CD8-positive, alpha-beta memory T cell (primary cell): ENCODE measurements at places on chromosomes 6 and 20.

DNA sequence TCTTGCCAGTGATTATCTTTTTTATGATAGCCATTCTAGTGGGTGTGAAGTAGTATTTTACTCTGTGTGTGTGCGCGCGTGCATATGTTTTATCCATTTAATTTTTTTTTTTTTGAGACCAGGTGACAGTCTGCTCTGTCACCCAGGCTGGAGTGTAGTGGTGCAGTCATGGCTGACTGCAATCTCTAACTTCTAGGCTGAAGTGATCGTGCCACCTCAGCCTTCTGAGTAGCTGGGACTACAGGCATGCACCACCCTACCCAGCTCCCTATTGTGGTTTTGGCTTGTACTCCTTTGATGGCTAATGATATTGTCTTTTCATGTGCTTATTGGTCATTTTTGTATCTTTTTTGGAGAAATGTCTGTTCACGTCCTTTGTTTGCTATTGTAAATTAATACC lies 33.3 kb downstream of the ITCH start:
- H3K27ac ChIP-seq, result no peak overlapping the region
- H3K4me1 ChIP-seq, result no peaks in the 10 kb centered on the region
- DNase-seq, result no peak
- H3K27me3 ChIP-seq, result no peaks in the 10 kb centered on the region

DNA sequence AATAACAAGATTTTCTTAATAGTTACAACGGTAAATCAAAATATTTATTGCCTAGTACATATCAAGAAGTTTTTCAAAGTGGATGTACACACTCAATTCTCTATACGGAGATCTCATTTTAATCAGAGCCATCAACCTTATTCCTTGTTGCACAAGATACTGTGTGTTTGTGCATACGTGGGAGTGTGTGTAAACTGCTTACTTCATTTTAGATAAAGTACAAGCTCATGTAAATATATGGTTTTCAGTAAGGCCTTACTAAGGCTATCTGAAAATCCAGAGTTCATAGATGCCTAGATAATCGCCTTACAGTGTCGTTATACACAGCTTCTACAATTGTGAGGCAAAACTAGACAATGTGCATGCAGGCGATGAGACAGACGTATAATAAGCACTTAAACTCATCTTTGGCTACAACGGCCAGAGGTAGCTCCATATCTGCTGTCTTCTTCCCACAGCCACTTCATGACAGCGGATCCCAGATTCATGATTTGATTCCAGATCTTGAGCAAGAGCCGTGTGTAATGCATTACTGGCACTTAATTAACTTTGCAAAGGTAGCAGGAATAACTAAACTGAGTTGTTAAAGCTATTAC lies 2.5 kb downstream of the PERP start:
- H3K36me3 ChIP-seq, result no peaks in the 10 kb centered on the region
- peaks cover 13% of the 10 kb centered on the region for H3K4me1 ChIP-seq
- no peak overlapping the region for H3K27ac ChIP-seq

DNA sequence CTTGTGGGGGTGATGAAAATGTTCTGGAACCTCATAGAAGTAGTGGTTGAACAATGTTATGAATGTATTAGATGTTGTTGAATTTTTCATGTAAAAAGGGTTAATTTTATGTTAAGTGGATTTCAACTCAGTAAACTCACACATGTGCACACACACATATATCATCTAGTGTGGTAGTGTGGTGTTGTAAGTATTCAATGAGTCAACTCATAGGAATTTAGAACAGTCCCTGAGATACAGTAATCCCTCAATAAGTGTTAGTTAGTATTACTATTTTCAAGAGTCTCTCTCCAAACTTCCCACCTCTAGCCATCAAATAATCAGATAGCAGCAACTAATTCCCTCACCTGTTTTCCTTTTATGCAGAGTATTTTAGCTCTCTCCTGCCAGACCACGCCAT lies 563.1 kb upstream of the JARID2 start:
- H3K27ac ChIP-seq, result no peak overlapping the region
- no peak for DNase-seq
- H3K4me3 ChIP-seq, result no peak overlapping the region
- H3K27me3 ChIP-seq, result no peaks in the 10 kb centered on the region
- H3K36me3 ChIP-seq, result no peaks in the 10 kb centered on the region
- H3K4me1 ChIP-seq, result no peaks in the 10 kb centered on the region

DNA sequence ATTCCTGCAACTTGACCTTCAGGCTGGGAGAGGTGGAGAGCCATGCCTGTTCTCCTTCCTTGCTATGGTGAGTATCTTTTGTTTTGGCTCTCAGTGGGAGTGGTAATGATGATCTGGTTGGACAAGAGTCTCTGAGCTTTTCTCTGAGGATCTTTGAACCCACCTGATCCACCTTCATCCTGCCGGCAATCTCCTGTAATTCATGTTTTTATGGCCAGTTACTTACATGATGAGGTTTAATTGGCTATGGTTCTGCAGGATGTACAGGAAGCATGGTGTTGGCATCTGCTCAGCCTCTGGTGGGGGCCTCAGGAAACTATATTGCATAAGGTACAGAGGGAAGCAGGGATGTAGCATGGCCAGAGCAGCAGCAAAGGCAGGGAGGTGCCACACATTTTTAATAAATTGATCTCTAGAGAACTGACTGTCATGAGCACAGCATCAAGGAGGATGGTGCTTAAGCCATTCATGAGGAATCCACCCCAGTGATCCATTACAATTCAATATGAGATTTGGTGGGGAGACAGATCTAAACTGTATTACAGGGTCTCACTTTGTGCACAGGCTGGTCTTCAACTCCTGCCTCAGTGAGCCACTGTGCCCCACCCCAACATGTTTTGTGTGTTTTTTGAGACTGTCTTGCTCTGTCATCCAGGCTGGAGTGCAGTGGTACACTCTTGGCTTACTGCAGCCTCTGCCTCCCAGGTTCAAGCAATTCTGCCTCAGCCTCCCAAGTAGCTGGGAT lies 10.0 kb downstream of the HSPA1B start:
- peak overlapping the region; percentile 73 for H3K4me3 ChIP-seq
- no peak for DNase-seq
- peak overlapping the region; percentile 94 for H3K27ac ChIP-seq
- H3K36me3 ChIP-seq, result peaks cover 33% of the 10 kb centered on the region

DNA sequence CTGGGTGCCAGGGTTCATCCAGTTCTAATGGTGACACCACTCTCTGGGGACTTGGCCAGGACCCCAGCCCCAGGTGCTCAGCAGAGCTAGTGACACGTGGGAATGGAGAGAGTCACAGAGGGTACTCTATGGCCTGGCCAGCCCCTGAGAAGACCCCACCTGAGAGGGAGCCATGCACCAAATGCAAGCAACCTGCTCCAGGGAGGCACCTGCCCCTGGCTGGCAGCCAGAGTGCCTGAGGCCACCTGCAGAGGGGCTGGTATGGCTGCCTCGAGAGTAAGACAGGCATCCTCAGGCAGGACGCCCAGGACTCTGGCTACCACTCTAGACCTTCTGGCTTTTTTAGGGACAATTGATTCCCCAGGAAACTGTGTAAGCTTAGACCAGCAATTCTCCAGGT lies 38.6 kb upstream of the CST7 start:
- H3K27ac ChIP-seq, result no peak overlapping the region
- H3K36me3 ChIP-seq, result no peaks in the 10 kb centered on the region
- no peak overlapping the region for H3K4me3 ChIP-seq

GRCh38 chr20:37007898-37008649 lies 56.6 kb upstream of the SAMHD1 start:
- no peak overlapping the region for H3K27ac ChIP-seq
- H3K36me3 ChIP-seq, result peaks cover 6% of the 10 kb centered on the region
- no peaks in the 10 kb centered on the region for H3K27me3 ChIP-seq
- no peak for DNase-seq
- H3K4me3 ChIP-seq, result no peak overlapping the region
- H3K4me1 ChIP-seq, result peaks cover 11% of the 10 kb centered on the region

DNA sequence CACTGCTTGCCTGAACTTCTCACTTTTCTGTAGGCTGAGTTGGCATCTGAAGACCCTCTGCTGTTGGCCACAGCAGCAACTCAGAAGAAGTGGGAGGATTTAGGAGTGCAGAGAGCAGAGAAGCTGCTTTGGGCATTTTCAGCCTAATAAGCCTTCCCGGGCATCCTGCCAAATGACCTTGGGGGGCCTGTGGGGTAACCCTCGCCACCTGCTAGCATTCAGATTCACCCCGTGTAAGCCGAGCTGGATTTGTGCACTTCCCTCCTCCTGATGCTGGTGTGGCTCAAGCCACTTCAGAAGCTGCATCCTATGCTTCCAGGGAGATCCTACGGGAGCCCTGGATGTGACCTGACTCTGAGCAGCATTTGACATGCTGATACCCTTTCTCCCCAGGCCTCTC lies 114.8 kb downstream of the LRFN2 start:
- H3K36me3 ChIP-seq, result no peaks in the 10 kb centered on the region
- no peaks in the 10 kb centered on the region for H3K27me3 ChIP-seq
- DNase-seq, result no peak
- no peak overlapping the region for H3K27ac ChIP-seq
- H3K4me1 ChIP-seq, result peaks cover 3% of the 10 kb centered on the region

DNA sequence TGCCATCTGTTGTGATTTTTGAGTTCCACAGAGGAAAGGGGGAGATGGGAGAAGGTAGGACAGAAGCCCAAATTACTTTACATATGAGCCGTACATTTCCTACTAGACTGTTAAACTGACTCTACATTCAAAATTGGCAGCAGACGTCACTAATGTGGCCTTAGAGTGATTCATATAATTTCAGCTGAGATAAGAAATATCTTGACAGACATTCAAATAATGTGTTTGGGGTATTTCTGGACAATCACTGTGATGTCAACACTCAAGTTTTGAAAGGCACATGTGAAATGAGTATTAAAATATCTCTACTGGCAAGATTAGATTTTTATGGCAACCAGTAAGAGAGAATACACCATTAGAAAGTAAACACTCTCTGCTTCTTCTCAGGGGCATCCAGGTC lies 104.0 kb downstream of the MTFR2 start:
- H3K4me1 ChIP-seq, result no peaks in the 10 kb centered on the region
- H3K36me3 ChIP-seq, result no peaks in the 10 kb centered on the region
- no peak overlapping the region for H3K27ac ChIP-seq
- H3K27me3 ChIP-seq, result no peaks in the 10 kb centered on the region

- peaks cover 9% of the 10 kb centered on the region for H3K36me3 ChIP-seq
- peaks cover 9% of the 10 kb centered on the region for H3K4me1 ChIP-seq
- no peaks in the 10 kb centered on the region for H3K27me3 ChIP-seq
- H3K4me3 ChIP-seq, result no peak overlapping the region
- no peak overlapping the region for H3K27ac ChIP-seq
Observed at GRCh38 chr20:48705240-48706115, 122.3 kb downstream of the PREX1 start.

DNA sequence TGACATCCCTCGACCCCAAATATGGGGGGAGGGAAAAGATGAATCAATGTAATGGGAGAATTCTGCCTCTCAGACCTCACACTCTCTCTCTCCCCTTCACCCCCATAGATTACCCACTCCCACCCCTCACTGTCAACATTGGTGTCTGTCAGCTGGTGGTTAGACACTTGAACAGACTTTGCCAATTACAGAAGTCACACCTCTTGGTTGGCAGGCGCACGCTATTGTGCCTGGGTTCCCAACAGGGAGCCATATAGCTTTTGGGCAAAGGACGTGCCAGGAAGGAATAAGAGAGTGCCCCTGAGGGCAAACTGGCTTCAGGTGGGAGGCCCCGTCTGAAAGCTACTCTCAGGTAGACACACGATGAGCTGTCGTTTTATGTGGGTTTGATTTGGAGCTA lies 54.1 kb upstream of the FYN start:
- H3K4me3 ChIP-seq, result no peak overlapping the region
- no peak overlapping the region for H3K27ac ChIP-seq
- no peaks in the 10 kb centered on the region for H3K4me1 ChIP-seq
- no peaks in the 10 kb centered on the region for H3K27me3 ChIP-seq
- no peaks in the 10 kb centered on the region for H3K36me3 ChIP-seq

DNA sequence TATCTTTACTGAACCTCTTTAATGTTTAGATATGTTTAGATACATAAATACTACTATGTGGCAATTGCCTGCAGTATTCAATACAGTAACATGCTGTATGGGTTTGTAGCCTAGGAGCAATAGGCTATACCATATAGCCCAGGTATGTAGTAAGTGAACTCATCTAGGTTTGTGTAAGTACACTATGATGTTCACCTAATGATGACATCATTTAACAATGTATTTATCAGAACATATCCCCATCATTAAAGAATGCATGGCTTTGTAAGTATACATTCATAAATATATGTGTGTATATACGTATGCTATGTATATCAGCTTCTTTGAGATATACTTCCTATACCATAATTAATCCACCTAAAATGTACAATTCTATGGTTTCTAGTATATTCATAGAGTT lies 631.2 kb upstream of the MAN1A1 start:
- DNase-seq, result no peak
- H3K27ac ChIP-seq, result no peak overlapping the region
- H3K4me3 ChIP-seq, result no peak overlapping the region
- no peaks in the 10 kb centered on the region for H3K4me1 ChIP-seq
- H3K27me3 ChIP-seq, result no peaks in the 10 kb centered on the region

DNA sequence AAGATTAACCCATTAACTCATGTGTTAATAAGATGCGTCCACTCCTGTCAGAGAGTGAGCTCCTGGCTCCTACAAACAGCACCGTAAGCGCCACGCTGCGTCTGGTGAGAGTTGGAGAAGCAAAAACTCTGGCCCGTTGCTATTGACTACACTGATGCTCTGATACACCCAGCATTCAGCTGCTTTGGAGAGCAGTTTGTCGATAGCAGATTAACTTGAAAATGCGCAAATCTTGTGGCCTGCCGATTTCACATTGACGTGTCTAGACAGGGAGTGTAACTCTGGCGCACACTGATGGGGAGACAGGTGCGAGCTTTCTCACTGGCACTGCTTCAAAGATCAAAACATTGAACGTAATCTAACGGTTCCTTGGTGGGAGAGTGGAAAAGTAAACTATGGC lies 151.7 kb upstream of the RPS6KA2 start:
- DNase-seq, result no peak
- H3K4me3 ChIP-seq, result no peak overlapping the region
- peaks cover 4% of the 10 kb centered on the region for H3K4me1 ChIP-seq
- H3K36me3 ChIP-seq, result no peaks in the 10 kb centered on the region
- no peak overlapping the region for H3K27ac ChIP-seq
- H3K27me3 ChIP-seq, result no peaks in the 10 kb centered on the region

GRCh38 chr6:44590471-44590870 lies 203.0 kb downstream of the CDC5L start:
- H3K27me3 ChIP-seq, result no peaks in the 10 kb centered on the region
- no peak overlapping the region for H3K4me3 ChIP-seq
- no peak for DNase-seq
- H3K36me3 ChIP-seq, result no peaks in the 10 kb centered on the region
- no peak overlapping the region for H3K27ac ChIP-seq

GRCh38 chr6:50821441-50822077 lies 2.9 kb downstream of the TFAP2B start:
- no peak overlapping the region for H3K4me3 ChIP-seq
- DNase-seq, result no peak

DNA sequence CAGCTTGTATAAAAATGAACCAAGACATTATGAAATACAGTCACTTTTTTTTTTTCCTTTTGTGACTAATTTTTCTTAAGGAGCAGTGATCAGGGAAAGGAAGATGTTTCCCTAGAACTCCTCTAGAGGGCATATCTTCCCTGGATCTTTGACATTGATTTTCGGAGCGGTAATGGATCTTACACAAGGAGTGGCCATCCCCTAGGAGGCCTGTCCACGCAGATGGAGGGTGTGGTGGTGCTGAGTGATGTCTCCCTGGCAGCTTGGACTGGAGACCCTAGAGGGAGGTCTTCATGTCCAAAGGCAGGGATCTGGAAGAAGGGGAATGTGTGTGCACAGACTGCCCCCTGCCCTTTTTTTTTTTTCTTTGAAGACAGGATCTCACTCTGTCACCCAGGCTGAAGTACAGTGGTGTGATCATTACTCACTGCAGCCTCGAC lies 7.0 kb upstream of the KIFC1 start:
- no peak overlapping the region for H3K27ac ChIP-seq
- no peaks in the 10 kb centered on the region for H3K4me1 ChIP-seq
- no peak overlapping the region for H3K4me3 ChIP-seq
- H3K27me3 ChIP-seq, result no peaks in the 10 kb centered on the region
- H3K36me3 ChIP-seq, result no peaks in the 10 kb centered on the region
- no peak for DNase-seq
